Upper lobe of right lung (tissue), 1 donor: ENCODE measurements at places on chromosomes 7 and 10. TPM values are rescaled to one million over a fixed set of nuclear protein-coding genes. Genes with fewer than 3 reads are reported as not detected.

DNA sequence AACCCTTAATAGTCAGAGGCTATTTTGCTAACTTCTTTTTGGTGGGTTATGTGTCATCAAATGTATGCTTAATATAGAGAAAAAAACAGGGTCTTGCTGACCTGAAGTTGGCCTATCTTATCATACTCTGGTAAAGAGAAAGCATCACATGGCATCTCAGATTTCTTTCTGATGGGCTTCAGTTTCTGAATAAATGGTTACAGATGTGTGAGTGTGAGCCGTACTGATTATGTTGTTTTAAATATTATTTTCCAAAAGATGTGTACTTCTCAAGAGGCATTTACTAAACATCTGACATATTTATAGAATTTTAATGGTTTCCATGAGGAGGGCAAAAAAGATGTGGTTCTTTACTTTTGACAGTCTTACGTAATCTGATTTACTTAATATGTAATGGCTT lies 28.4 kb downstream of the BBS9 start:
- no peaks in the 10 kb centered on the region for H3K4me1 ChIP-seq
- H3K27me3 ChIP-seq = no peaks in the 10 kb centered on the region
- no peak for DNase-seq
- H3K27ac ChIP-seq = no peak overlapping the region
- peaks cover 5% of the 10 kb centered on the region for H3K36me3 ChIP-seq

DNA sequence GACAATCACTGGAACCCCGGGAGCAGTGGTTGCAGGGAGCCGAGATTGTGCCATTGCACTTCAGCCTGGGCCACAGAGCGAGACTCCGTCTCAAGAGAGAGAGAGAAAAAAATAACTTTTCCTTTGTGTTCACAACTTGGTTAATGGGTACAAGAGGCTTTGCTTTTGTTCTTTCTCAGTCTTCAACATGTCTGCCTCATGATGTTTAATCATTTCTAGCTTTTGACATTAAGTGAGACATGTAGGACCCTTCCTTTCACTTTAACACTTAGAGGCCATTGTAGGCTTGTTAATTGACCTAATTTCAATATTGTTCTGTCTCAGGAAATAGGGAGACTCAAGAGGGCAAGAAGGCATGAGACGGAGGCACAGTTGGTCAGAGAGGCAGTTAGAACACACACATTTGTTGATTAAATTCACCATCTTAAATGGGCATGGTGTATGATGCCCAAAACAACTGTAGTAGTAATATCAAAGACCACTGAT lies 9.3 kb upstream of the CRCP start:
- H3K27me3 ChIP-seq = no peaks in the 10 kb centered on the region
- no peaks in the 10 kb centered on the region for H3K36me3 ChIP-seq
- H3K4me3 ChIP-seq = no peak overlapping the region
- DNase-seq = no peak
- H3K4me1 ChIP-seq = peaks cover 4% of the 10 kb centered on the region
- no peak overlapping the region for H3K27ac ChIP-seq

GRCh38 chr7:27153526-27153925 lies 1.1 kb upstream of the HOXA3 start:
- DNase-seq = no peak
- H3K4me1 ChIP-seq = peaks cover 27% of the 10 kb centered on the region
- no peaks in the 10 kb centered on the region for H3K36me3 ChIP-seq
- no peak overlapping the region for H3K27ac ChIP-seq

DNA sequence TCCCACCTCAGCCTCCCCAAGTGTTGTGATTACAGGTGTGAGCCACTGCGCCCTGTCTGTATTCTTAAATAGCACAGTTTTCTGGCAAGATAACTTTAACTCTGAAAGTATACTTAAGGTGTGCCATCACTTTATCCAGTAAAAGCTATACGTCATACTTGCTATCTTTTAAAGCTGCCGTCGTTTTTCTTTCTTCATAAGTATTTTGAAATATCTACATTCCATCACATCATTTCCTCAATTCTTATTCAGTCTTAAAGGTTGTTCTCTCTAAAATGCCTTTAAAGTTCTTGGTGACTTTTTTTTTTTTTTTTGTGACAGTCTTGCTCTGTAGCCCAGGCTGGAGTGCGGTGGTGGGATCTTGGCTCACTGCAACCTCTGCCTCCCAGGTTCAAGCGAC lies 34.7 kb downstream of the PTPN12 start:
- H3K27me3 ChIP-seq = no peaks in the 10 kb centered on the region
- DNase-seq = no peak
- no peak overlapping the region for H3K27ac ChIP-seq

GRCh38 chr10:12594448-12594944 lies 245.1 kb downstream of the CAMK1D start:
- H3K4me3 ChIP-seq = no peak overlapping the region
- H3K4me1 ChIP-seq = no peaks in the 10 kb centered on the region
- no peak overlapping the region for H3K27ac ChIP-seq
- no peak for DNase-seq
- H3K36me3 ChIP-seq = no peaks in the 10 kb centered on the region
- H3K27me3 ChIP-seq = no peaks in the 10 kb centered on the region

DNA sequence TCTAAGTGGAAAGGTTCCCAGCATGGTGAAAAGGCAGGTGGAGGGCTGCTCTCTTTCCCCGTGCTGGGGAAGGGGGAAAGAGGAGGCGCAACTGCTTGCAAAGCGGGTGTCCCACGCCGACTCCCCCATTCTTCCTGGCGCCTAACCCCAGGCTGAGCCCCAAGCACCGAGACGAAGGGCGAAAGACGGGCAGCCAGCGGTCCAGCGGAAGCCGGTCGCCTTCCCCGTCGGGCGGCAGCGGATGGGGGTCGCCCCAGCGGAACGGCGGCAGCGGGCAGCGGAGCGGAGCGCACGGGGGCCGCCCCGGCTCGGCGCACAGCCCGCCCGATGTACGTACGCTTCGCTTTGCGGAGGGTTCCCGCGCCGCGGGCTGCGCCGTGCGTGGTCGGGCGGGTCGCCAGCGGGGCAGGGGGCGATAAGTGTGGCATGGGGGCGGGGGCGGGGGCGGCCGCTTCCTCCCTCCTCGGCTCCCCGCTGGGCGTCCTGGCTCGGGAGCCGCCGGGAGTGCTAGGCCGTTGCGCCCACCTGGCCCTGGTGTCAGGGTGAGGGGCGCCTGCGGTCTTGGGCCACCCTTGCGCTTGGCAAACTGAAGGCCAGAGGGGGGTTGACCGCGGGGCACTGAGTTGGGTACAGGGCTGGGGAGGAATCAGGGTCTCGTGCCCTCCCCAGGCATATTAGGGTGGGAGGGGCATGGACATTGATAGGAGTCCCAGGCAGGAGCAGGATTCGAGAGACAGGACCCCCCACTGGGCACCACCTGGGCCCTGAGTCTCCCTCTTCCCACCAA lies 35.2 kb upstream of the HSPB1 start:
- DNase-seq = no peak
- H3K27me3 ChIP-seq = peaks cover 45% of the 10 kb centered on the region
- H3K36me3 ChIP-seq = no peaks in the 10 kb centered on the region
- peaks cover 10% of the 10 kb centered on the region for H3K4me1 ChIP-seq
- H3K27ac ChIP-seq = no peak overlapping the region

- H3K27ac ChIP-seq = no peak overlapping the region
- no peaks in the 10 kb centered on the region for H3K27me3 ChIP-seq
- DNase-seq = no peak
Measured at GRCh38 chr7:111363099-111363498, 199.2 kb downstream of the IMMP2L start.

- DNase-seq = no peak
- no peaks in the 10 kb centered on the region for H3K36me3 ChIP-seq
- no peaks in the 10 kb centered on the region for H3K27me3 ChIP-seq
- no peaks in the 10 kb centered on the region for H3K4me1 ChIP-seq
- no peak overlapping the region for H3K4me3 ChIP-seq
Measured at GRCh38 chr7:12032146-12032545, 178.9 kb upstream of the TMEM106B start.

GRCh38 chr7:2169923-2170575 lies 62.7 kb downstream of the MAD1L1 start:
- H3K4me3 ChIP-seq = no peak overlapping the region
- peak; percentile 58 for DNase-seq

The NRP1 gene
- total RNA-seq = 139 TPM

The GATA3 gene
- total RNA-seq = 3.2 TPM

The LRIT1 gene
- total RNA-seq = not detected

The NKX6-2 gene
- total RNA-seq = not detected

- no peak overlapping the region for H3K4me3 ChIP-seq
- no peaks in the 10 kb centered on the region for H3K27me3 ChIP-seq
- H3K4me1 ChIP-seq = no peaks in the 10 kb centered on the region
- DNase-seq = no peak
- H3K36me3 ChIP-seq = no peaks in the 10 kb centered on the region
Measured at GRCh38 chr7:48360574-48360973, 189.3 kb downstream of the ABCA13 start.
